ENCODE measurements at places on chromosomes 3 and 15.

DNA sequence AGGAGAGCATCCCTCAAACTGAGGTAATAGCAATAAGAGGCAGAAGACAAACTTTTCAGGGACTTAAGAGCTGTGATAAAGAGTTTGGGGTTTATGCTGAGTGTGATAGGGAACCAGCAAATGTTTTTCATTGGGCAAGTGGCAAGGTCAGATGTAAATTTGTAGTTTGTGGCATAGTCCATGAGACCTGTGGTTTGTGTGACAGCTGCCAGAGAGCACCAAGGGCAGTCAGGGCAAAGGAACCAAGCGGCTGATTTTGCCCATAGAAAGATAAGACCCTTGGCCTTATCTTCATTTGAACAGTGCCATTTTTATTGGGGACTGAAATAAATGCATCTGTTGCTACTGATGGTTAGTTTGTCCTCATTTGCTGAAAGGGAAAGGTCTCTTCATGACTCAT is 220.3 kb downstream of the LRRN1 start:
- no peak for DNase-seq

- no peak for DNase-seq
These were observed 23.9 kb downstream of the EIF4E3 start for GRCh38 chr3:71701251-71701762.

- DNase-seq, result peak; percentile 52
These were observed 29.8 kb downstream of the GNB4 start for GRCh38 chr3:179421500-179421899.

DNA sequence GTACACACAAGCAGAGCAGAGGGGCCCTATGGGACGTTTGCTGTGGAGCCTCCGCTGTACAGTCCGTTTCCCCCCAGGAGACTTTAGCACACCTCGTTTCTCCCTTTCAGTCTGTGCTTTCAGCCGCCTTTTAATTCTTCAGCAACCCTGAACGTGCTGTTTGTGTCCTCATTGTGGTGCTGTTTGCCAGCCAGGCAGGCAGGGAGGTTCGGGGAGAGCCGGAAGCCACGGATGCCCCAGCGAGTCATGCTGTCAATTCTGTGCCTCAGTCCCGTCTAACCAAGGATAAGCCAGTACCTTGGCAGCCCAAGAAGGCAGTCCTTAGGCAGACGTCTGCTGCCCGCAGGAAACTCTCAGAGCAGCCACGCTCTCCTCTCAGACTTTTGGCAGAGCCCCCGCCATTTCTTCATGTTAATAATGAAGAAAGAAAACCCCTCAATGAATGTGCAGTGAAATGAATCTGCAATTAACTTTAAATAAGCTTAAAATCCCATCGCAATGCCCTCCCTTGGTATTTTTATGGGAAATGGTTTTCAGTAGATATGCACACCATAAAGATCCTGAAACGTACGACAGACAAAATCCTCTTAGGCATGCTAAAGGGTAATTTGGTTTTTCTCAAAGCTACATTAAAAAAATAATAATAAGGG is 158.6 kb downstream of the UACA start:
- DNase-seq, result peak; percentile 77

DNA sequence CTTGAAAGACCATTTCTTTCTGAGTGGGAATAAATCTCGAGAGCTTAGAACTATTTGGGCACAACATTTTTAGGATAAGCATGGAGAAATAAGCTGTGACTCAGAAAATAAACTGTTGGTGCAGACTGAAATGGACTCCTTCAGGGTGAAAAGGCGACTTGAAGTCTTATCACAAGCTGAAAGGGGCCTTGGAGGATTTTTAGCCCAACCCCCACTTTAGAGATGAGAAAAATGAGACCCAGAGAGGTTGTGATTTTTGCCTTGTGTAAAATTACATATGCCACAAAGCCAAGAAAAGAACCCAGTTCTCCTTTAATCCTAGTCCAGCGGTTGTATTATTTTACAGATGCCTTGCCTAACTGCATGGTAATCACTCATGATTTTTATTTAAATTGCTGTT is 1.5 kb downstream of the ATP1B3 start:
- peak; percentile 37 for DNase-seq

DNA sequence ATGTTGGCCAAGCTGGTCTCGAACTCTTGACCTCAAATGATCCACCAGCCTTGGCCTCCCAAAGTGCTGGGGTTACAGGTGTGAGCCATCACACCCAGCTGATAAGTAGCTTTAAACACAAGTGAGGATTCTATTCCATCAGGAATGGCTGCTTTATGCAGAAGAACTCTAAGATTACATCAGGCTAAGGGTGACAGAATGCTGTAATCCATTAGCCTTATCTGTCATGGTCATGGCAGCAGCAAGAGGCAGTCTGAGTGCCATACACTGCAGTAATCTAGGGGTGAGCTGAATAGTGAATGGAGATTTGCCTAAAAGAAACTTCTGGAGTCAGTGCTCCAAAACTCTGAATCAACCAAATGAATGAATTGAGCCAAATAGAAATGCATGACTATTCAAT is 39.6 kb downstream of the LIPC start:
- DNase-seq, result no peak

GRCh38 chr3:133268726-133269134 is 131.1 kb upstream of the BFSP2 start:
- no peak for DNase-seq

DNA sequence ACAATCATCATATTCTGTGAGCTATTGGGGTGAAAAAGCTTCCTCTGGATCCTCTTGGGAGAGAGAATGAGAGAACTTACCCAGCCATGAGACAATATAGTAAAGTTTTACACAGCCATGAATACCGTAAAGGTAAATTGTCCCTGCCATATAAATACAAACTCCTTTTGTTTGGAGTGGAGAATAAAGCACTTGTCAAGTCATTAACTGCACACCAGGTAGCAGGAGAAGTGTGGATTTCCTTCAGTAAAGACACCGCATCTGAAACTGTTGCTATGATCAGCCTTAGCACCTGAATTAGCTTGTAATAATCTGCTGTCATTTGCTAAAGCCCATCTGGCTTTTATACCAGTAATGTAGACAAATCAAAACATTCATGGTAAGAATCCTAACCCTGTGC is 336.6 kb upstream of the SLCO3A1 start:
- no peak for DNase-seq

- no peak for DNase-seq
These were observed 416.7 kb upstream of the SEMA6D start for GRCh38 chr15:47300596-47300995.

DNA sequence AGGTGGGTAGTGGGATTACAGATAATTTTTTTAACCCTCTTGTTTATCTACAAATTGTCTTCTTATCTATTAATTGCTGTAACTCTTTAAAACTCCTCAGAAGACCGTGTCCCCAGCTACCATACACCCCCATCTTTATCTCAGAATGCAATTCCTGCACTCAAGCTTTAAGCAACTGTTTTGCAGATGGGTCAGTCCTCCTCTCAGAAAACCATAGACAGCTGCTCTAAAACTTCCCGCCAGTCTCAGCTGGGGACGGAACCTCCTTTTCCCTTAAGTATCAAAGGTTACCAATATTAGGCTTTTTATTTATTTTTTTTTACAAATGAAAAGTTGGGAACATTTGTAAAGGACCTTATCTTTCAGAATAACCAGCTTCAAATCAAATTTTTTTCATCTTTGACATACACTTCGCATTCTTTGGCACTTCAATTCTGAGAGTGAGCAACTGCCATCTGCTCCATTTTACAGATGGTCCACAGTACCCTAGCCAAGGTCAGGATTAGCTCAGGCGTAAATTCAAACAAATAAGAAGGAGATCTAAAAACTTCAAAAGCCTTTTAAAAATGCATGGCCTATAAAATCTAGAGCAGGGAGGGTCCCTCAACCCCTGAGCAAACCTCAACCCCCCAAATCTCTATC is 1.3 kb downstream of the GATM start:
- no peak for DNase-seq

- DNase-seq, result no peak
These were observed 16.2 kb downstream of the DPH3 start for GRCh38 chr3:16248556-16248955.

- DNase-seq, result peak; percentile 90
These were observed 104.4 kb upstream of the UBE3A start for GRCh38 chr15:25543196-25543595.

DNA sequence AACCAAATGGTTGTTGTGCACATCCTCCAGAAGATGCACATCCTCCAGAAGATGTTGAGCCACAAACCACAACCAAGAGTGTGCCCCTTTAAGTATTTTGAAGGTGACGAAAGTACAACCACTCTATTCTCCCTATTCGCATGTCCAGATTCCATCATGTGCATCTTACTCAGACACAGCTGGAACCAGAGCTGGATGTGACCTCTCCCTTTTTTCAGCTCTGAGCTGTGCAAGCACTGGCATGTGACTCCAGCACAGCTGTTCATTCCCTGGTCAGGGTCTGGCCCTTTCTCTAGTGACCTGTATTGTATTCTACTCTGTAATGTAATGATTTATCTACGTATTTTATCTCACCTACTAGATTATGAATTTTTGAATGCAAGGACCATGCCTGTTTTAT is 29.3 kb upstream of the DLG1 start:
- no peak for DNase-seq

DNA sequence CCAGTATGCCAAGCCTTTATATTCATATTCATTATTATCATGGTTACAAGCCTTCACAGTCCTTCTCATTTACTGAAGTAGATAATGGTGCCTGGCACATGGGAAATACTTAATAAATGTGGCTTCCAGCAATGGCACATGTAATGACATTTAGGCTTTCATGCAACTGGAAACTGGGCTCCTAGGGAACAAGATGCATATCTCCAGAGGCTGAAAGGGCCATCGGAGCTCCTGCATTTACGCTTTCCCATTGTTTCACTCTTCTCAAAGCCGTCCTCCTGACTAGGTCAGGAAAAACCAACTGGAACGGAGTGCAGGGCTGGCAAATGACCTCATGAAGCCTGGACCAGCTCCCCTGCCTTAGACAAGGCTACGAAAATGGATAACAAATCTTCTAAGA is 474.9 kb downstream of the MAGI1 start:
- DNase-seq, result no peak

DNA sequence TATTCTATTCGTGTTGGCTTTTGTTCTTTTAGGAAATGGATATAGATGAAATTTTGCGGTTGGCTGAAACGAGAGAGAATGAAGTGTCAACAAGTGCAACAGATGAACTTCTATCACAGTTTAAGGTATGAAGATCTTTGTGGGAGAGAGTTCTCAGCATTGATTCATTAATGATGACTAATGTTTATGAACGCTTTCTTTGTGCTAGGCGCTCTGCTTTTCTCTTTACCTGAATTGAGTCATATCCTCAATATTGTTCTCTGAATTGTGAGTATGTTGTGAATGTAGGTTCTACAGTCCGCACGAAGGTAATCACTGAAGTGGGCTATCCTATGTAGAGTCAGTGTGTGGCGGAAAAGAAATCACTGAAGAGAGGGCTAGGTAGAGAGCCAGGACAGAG is 81.2 kb downstream of the CHD2 start:
- no peak for DNase-seq

DNA sequence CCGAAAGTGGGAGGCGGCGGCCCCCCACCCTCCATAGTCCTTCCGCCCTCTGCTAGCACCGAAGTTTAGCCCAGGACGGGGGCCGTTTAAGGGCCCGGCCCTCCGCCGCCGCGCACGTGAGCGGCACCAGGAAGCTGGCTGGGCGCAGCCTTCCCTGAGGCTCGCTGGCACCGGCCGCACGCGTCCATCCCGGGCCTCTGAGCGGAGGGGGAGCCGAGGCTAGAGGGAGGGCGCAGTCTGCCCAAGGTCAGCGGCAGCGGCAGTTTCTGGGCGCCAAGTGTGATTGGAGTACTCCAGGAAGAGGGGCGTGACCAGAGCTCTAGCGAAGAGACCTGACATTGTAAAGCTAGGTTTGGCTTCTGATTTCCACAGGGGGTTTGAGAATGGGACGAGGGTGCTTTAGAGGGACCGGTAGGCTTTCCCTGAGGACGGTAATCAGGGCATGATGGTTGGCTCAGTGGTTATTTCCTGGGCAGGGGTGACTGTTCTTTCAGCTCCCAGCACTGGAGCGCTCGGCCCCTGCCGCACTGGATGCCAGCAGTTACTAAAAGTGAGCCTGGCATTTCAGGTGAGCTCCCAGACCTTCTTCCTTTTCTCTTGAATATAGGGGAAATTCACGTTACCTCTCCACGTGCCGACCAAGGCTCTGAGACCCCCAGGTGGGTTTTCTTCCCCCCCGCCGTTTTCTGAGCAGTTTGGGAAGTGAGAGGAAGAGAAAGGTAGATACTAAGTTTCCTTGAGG is 853 bp downstream of the TEX264 start:
- peak; percentile 77 for DNase-seq

GRCh38 chr15:50049871-50050270 is 69.2 kb downstream of the ATP8B4 start:
- DNase-seq, result no peak

DNA sequence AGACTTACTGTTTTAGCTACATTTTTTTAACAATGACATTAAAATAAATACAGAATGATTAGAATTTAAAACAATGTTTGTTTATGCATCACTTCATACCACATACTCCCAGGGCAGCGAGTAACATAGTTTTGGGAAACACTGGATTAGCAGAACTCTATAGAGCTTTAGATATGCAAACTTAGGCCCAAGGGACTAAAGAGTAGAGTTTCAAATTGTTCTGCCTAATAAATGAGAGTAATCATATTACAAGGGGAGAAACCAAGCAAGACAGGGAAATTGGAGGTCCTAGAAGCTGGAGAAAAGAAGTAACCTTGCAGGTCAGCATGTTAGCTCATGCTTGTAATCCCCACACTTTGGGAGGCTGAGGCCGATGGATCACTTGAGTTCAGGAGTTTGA is 3.6 kb upstream of the DAZL start:
- no peak for DNase-seq

GRCh38 chr3:132549169-132549568 is 47.9 kb upstream of the ACKR4 start:
- DNase-seq, result no peak

- DNase-seq, result no peak
These were observed 308.9 kb upstream of the DNAJC19 start for GRCh38 chr3:181298421-181298820.

GRCh38 chr3:31067004-31067403 is 172.5 kb upstream of the GADL1 start:
- DNase-seq, result peak; percentile 87

DNA sequence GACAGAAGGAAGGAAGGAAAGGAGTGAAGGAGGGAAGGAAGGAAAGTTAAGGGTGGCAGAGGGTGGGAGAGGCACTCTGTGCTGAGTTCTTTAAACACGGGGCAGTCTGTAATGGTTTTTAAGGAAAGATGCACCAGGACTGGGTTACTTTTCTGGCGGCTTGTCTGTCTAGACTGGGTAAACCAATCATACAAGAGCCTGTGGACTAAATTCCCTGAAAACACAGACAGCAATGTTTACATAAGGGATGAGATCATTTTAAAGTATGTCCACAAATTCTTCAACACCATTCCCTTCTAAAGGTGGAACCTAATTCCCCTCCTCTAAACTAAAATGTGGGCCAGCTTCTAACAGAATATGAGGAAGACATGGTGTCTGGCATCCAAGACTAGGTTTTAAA is 235.5 kb upstream of the IGF1R start:
- DNase-seq, result no peak

GRCh38 chr15:37824717-37825382 is 109.6 kb upstream of the TMCO5A start:
- peak; percentile 94 for DNase-seq

- DNase-seq, result no peak
These were observed at the start of gene HGD for GRCh38 chr3:120682095-120682681. Gene HGD (minus strand): TSS chr3:120682239. CDS start chr3:120682111, 128 bp downstream.

GRCh38 chr3:183158551-183159006 is 4.0 kb downstream of the LAMP3 start:
- no peak for DNase-seq

GRCh38 chr3:122092460-122093165 is 37.5 kb downstream of the CD86 start:
- DNase-seq, result no peak

- DNase-seq, result no peak
These were observed 22.8 kb downstream of the CFAP100 start for GRCh38 chr3:126417515-126417914.

GRCh38 chr3:151107701-151108100 is 22.2 kb downstream of the MED12L start:
- DNase-seq, result no peak
